Dermis blood vessel endothelial cell (primary cell): ENCODE measurements at places on chromosomes 16 and 17. TPM values are rescaled to one million over a fixed set of nuclear protein-coding genes. Genes with fewer than 3 reads are reported as not detected.

The TEDC2 gene
- total RNA-seq: 6.3 and 7.0 TPM in 2 replicates

The PIRT gene
- total RNA-seq: not detected in 2 replicates

The SHCBP1 gene
- 9.7 and 41.9 TPM in 2 replicates for total RNA-seq

DNA sequence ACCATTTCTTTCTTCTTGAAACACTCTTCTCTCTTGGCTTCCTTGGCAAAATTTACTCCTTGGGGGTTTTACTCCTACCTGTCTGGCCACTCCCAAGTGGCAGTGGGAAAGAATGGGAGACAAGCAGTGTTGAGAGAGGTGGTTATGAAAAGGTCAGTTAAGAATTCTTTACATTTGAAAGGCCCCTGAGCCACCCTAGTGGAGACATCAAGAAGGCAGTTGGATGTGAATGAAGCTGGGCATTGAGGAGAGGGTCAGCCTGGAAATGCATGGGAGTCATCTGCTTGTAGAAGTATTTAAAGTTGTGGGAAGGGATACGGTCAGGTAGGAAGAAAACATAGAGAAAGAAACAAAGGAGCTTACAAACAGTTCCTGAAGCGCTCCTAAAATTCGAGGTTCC, 42.3 kb upstream of the CCNF start:
- peak; percentile 28 for DNase-seq

- no peak for DNase-seq
Observed at GRCh38 chr16:57343221-57343620, 15.4 kb upstream of the CCL22 start.

GRCh38 chr17:17504341-17505140, 8.3 kb upstream of the RASD1 start:
- DNase-seq: no peak

GRCh38 chr16:57388359-57389086, 16.0 kb upstream of the CCL17 start:
- peak; percentile 60 for DNase-seq

DNA sequence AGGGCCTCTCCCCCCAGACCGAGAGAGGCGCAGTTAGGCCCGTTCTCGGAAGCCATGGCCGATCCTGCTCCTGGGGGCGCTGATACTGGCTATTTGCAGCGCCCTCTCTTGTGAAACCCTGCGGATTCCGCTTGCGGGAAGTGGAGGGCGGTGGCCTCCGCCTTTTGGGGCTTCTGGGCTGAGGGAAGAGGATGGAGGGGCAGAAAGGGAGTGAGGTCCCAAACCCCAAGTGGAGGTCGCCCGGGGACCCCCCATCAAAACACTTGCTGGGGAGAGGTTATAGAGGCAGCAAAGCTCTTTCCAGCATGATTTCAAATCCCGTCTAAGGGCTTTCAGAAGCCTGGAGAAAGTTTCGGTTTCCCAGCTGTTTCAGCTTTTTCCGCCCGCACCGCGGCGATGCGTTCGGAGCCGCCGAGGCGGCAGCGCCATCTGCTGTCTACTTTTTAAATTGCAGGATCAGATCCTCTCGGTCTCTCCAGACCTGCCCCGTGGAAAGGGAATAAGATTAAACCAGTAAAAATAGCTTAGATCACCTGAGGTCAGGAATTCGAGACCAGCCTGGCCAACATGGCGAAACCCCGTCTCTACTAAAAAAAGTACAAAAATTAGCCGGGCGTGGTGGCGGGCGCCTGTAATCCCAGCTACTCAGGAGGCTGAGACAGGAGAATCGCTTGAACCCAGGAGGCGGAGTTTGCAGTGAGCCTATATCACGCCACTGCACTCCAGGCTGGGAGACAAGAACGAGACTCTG, 15.8 kb downstream of the SNX20 start:
- peak; percentile 83 for DNase-seq

DNA sequence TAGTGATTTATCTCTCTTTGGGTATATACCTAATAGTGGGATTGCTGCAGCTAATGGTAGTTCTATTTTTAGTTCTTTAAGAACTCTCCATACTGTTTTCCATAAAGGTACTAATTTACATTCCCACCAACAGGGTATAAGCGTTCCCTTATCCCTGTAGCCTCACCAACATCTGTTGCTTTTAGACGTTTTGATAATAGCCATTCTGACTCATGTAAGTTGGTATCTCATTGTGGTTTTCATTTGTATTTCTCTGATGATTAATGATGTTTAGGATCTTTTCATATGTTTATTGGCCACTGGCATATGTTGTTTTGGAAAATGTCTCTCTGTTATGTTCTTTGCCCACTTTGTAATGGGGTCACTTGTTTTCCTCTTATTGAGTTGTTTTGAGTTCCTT, 88.5 kb upstream of the ZNF267 start:
- DNase-seq: no peak

GRCh38 chr17:40061609-40062038, 1.1 kb upstream of the THRA start:
- DNase-seq: no peak

DNA sequence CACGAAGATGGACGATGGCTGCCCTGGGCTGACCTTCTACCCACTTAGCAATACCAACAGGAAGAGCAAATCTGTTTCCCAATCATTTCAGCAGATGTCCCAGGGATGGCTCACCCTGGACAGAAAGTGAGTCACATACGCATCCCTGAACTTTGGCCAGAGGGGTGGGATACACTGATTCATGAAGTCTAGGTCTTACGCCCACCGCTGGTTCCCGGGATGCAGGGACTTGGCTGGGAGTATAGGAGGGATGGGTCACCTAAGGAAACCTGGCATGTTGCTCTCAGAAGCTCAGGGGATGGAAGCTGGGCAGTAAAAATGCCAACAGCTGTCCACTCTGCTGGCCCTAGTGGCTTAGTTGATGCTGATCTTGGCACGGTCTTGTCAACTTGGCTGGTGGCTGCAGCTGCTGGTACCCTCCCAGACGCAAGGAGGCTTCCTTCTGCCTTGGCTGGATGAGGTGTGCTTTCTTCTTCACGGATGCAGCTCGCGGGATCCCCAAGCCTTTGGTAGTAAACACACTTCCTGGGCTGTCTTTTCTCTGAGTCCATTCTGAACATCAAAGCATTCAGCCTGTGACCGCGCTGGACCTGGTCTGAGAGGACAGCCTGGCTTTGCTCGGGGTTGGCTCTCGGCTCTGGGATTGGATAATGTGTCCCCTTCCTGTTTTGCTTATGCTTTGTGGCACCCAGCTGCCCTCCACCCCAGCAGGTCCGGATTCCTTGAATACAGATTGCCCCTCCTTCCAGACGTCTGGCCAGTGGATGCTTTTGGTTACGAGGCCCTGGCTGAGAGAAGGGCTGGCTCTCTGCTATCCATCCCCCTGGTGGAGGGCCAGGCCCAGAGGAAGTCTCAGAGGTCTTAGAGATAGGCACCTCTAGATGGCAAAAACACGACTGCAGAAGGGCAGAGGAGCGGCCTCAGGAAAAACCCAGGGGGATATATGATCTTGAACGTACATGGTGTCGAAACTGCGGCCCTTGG, 71.5 kb downstream of the RAP1GAP2 start:
- no peak for DNase-seq

DNA sequence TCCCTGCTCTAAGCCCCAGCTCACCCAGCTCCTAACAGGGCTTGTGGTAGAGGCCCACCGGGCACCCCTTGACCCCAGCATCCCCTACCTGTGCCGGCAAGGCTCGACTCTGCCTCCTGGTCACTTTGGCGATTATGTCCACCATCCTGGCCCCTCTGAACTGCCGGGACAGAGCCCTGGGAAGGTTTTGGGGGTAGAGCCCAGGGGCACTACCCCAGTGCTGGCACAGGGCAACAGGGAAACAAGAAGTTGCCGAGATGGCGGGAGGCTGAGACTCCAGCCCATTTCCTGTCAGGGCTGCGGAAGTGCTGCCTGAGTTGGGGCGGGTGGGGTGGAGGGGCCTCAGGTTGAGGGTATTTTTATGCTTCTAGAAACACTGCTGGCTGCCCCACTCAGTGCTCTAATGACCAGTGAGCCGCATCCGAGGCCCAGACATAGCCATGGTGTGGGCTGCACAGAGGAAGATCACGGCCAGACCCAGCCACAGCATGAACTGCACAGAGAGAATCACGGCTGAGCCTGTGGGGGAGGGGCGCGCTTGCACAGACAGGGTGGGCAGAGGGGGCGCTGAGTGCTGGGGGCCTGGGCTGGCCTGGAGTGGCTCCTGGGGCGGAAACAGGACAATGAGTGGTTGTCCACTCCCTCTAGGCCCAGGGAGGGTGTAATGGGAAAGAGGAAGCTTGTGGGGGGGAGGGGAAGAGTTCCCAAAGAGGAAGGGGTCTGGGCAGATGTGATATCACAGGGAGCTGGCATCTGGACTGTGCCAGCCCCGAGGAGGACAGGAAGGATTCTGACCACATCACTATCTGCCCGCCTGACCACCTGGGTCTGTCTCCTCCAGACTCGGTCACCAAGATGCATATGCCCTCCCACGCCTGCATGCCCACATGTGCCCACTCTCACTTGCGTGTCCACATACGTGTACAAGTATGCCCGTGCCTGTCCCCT, 22.3 kb downstream of the ARHGAP27 start:
- DNase-seq: peak; percentile 26

DNA sequence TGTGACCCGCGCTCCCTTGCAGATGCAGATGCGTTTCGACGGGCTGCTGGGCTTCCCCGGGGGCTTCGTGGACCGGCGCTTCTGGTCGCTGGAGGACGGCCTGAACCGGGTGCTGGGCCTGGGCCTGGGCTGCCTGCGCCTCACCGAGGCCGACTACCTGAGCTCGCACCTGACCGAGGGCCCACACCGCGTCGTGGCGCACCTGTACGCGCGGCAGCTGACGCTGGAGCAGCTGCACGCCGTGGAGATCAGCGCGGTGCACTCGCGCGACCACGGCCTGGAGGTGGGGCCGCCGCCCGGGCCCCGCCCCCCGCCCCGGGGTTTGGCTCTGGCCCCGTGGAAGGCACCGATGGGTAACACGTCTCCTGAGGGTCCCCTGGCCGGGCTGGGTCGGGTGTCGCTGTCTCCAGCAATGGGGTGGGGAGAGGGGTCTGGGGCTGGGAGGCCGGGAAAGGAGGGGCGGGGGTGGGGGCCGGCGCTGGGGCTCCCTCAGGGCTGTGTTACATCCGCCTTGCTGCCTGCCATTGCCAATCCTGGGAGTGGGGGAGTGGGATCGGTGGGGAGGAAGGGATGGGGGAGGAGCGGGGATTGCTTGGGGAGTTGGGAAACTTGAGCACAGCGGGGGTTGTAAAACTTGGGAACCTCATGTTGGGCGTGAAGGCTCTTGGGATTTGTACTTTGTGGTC, 737 bp downstream of the NUDT16L1 start:
- DNase-seq: peak; percentile 31

- no peak for DNase-seq
Observed at GRCh38 chr17:48455791-48456190, 25.8 kb upstream of the SKAP1 start.
